ENCODE measurements at places on chromosomes 11 and 22.

- DNase-seq = no peak
Observed at GRCh38 chr11:95767498-95767897, 22.1 kb downstream of the FAM76B start.

DNA sequence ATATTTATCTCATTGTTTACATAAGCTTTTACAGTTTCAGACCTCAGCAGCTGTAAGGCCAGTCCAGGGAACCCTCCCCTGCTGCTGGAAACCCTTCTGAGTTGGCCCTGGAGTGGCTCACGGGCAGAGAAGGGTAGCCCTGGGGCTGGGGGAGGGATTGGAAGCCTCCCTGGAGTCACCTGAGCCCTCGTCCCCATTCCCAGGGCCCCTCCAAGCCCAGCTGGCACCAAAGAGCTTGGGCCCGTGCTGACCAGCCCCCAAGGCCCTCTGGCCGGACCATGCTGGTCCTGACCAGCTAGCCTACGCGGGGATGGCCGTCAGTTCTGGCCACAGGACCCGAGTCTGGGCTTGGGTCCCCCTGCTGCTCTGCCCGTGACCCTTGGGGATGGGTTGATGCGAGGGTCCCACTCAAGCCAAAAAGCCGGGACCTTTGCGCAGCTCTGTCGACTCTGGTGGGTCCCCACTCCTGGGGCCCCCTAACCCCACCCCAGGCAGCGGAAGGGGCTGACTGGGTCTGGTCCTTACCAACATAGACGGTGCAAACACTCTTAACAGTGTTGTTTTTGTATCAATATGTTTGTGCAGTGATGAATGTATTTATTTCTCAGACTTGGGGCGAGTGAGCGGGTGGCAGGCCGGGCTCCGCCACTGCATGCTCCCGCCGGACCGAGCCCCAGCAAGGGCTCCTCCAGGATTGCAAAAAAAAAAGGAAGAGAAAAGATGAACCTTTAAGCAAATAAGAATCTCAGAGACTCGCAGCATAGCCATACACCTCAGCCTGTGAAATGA, 17.5 kb upstream of the TMEM191C start:
- no peak for DNase-seq

DNA sequence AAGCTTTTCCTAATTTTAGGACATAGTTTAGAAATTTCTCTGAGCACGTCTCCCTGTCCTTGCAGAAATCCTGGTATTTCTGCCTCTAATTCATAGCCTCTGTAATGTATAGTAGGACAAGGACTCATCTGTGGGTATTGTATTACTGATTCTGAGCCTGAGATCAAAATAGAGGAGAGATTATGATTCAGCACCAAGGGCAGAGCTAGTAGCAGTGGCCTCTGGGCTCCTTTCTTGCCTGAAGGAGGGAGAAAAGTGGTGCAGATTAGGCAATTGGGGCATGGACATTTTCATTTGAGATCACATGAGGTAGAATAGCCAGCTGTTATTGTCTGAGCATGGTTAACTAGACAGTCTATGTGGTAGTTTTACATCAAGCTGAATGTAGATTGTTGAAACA, 2.8 kb downstream of the MADD start:
- no peak for DNase-seq

DNA sequence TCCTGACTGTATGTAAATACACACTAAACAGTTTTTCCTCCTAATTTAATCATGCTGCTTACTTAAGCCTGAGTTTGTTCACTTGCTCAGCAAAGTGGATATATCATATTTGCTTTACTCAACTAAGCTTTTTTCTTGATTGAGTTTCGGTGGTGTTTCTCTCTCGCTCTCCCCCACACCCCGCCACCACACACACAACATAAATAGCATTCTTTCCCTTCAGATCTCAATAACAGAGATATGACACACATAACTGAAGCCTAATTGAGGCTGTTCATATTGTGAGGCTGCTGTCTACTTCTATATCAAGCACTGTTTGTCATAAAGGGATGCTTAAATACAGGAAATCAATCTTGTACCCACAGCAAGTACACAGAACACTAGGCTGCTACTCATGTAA, 364.9 kb downstream of the FAT3 start:
- no peak for DNase-seq

DNA sequence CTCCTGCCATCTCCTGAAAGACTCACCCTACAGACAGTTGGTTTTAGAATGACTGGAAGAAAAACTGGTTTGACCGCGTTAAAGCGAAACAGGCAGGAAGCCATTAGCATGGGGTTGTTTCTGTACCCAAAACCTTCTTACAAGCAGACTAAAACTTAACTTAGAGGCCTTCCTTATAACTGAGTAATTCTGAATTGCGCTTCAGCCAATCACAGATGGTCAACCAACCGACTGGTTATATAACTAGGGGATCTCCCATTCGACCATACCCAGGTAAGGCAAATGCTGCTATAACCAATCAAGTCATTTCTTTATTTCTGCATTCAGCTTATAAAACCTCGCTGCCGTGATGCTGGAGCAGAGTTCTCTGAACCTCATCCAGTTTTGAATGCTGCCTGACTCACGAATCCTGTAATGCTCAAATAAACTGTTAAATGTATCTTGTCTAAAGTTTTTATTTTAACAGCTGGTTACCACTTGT, 87.8 kb upstream of the DRD2 start:
- DNase-seq = no peak

DNA sequence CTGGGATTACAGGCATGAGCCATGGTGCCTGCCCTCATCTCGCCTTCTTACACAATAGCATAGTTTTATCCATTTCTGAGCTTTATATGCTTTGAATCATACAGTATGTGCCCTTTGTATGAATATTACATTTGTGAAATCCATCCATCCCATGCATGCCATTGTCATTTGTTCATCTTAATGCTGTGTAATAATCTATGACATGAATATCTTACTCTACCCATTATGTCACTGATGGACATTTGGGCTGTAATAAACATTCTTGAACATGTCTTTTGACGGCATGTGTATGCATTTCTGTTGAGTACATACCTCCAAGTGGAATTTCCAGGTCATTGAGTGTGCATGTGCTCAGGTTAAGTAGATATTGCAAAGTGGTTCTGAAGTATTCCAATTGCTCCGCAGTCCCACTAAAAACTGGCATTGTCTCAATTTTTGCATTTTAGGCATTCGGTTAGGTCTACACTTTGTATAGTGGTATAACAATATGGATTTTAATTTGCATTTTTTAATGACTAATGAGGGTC, 339.3 kb upstream of the SYN3 start:
- no peak for DNase-seq

GRCh38 chr11:44467931-44468330, 97.5 kb upstream of the CD82 start:
- no peak for DNase-seq

- no peak for DNase-seq
Observed at GRCh38 chr11:20357150-20357549, 6.4 kb upstream of the HTATIP2 start.

DNA sequence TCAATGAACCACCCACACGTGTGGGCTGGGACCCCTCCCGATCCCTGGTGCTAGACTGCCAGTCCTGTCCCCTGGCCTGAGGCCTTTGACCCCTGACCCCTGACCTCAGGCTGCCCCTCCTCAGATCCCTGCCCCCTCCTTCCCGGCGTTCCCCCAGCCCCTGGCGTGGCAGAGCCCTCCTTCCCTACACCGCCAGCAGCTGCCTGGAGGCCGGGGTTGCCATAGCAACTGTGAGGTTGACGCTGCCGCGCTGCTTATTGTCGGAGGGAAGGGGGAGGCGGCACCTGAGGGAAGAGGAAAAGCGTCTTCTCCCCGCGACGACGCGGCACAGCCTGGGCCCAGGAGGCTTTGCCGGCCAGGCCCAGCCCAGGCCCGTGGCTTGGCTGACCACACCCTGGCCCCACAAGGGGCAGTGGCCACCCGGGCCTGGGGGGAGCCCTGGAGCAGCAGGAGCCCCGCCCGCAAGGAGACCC, 32.6 kb downstream of the SHANK3 start:
- DNase-seq = no peak

DNA sequence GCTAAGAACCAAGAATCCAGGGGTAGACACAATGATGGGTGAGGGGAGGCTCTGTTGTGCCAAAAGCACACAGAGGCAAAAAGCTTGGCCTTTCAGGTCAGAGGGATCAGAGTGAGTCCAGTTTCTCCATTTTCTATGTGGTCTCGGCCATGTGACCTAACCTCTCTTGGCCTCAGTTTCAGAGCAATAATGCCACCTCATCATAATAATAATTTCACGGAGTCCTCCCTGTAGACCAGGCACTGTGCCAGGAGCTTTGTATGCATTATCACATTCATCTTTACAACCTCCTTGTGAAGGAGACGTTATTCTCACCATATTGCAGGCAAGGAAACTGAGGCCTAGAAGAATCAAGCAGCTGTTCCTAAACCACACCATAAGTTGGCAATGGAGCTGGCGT, 120.2 kb downstream of the WT1 start:
- no peak for DNase-seq

DNA sequence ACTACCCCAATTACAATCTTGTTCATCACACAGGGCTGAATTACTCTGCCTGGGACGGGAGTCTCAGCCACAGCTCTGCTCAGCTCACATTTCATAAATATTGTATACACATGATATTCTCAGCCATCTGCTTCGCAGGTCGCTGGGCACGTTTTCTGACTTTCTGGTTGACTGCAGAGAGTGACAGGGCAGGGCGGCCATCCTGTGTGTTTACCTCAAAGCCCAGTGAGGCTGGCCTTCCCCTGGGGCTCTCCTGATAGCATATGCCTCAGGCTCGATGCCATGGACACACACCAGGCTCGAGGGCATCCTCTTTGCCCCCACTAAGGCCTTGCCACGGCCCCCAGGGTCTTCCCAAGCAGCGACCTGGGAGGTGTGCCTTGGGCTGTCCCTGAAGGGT, 345.0 kb downstream of the CADM1 start:
- no peak for DNase-seq

- no peak for DNase-seq
Observed at GRCh38 chr11:119335655-119336543, 1.6 kb downstream of the RNF26 start.

DNA sequence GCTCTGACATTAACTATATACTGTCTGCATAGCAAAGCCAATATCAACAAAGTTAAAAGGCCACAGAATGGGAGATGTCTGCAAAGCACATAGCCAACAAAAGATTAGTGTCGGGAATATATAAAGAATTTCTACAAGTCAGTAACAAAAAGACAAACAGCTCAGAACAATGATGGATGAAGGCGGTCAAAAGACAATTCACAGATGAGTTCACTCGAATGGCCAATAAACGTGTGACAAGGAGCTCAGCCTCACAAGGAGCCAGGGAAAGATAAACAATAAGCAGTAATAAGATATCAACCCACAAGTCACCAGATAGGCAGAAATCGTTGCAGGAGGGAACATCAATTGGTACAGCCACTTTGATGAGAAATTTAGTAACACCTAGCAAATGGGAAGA, 106.0 kb upstream of the ISX start:
- DNase-seq = no peak

GRCh38 chr11:133082841-133083488, 449.3 kb downstream of the OPCML start:
- no peak for DNase-seq

DNA sequence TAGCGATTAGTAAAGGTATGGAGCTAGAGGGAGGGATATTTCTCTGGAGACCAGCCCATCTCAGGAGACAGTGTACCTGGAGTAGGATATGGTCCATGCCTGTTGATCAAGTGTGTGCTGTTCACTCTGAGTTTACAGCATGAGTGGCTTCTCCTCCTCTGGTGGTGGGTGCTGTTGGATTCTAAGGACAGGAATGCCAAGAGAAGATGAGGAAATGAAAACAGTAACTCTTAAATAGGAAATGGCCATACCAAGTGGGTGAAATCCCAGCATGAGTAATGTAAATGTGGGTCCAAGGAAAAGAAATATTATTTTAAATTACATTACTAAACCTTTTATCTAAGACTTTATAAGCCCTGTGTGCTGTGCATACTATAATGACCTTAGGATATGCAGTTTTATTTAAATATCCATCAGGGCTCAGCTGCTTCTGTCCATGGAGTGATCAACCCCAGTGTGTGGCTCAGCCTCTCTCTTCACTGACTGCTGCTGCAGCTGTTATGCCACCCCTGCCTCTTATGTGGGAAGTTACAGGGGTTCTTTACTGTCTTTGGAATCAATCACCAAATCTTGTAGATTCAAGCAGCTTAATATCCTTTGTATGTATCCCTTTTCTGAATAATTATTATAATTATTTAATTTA, 54.3 kb downstream of the FAT3 start:
- DNase-seq = no peak

GRCh38 chr11:104668797-104669463, 229.3 kb downstream of the CASP12 start:
- DNase-seq = no peak

- DNase-seq = no peak
Observed at GRCh38 chr22:50357756-50358155, 14.6 kb downstream of the PPP6R2 start.

GRCh38 chr11:128884703-128885338, 6.3 kb upstream of the KCNJ5 start:
- peak; percentile 64 for DNase-seq

DNA sequence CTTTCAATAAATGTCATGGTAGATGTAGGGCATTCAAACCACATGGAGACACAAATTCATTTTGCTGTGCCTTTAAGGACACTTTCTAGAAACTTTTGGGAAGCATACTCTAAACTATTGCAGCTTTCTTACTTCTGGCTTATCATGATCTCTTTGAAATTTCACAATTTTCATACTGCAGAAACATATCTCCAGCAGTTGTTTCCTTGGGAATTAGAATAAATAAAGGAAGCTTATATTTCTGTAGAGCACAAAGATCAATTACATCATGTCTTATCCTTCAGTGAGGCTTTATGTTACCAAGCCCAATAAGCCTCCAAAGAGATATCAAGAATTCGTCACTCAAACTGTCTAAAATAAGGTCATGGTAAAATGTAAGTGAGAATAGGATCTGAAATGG, 74.5 kb upstream of the RAB38 start:
- no peak for DNase-seq

DNA sequence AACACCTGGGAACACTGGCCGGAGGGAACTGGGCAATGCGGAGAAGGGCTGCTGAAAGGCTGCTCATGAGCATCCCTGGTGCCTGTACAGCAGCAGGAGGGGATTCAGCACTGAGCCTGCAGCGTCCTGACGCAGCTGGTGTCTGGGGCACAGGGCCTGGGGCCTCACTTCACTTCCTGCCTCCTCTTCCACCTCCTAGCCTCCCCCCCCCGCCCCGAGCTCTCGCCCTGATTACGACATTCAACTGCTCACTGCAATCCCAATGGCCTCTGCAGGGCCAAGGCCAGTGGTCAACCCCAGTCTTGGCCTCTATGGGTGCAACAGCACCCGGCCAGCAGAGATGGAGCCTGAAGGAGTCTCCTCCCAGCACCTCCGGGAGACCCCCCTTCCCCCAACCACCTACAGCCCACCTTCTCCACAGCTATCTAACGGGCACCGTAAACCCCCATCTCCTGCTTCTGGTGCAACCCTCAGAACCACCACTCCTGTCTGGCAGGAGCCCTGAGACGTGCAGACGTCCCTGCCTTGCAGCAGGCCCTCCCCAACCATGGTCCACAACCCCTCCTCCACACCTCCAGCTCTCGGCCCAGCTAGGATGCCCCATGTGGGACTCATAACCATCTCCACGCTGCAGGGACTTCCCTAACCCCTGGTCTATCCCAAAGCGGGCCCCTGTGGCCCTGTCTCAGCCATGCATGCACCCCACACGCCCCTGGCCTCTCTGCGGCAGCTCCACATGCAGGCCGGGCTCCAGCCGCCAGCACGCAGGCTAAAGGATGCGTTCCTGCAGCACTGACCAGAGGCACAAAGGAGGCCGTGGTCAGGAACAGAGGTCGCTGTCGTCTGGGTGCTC, 38.2 kb downstream of the BRD1 start:
- no peak for DNase-seq

Measured in CD8-positive, alpha-beta memory T cell (primary cell).